ENCODE measurements at places on chromosomes 3 and 15.

DNA sequence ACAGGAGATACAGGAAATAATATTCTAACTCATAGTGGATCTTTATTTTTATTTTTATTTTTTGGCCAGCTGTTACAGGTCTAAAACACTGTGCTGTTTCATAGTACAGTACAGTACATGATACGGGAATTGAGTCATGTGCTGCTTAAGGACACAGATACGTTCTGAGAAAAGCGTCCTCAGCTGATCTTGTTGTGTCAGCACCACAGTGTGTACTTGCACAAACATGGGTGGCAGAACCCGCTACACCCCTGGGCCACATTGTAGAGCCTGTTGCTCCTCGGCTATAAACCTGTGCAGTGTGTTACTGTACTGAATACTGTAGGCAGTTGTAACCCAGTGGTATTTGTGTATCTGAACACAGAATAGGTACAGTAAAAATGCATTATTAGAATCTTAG lies 183.4 kb downstream of the OR4M2 start:
- DNase-seq = no peak

DNA sequence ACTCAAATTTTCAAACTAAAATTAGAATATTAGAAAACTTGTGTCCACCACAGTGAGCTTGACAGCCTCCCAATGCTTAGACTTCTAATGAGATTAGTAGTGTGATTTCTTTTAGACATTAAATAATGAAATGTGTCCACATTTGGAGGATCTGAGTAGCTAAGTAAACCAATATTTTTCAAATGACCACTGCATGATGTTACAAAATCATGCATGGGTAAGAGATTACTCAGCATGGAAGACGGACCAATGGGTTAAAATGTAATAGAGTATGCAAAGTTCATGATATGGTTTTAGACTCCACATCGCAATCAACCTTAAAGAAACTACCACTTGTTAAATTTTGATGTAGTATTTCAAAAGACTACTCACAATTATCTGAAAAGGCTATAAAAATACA lies 130.6 kb downstream of the IMPG2 start:
- no peak for DNase-seq

DNA sequence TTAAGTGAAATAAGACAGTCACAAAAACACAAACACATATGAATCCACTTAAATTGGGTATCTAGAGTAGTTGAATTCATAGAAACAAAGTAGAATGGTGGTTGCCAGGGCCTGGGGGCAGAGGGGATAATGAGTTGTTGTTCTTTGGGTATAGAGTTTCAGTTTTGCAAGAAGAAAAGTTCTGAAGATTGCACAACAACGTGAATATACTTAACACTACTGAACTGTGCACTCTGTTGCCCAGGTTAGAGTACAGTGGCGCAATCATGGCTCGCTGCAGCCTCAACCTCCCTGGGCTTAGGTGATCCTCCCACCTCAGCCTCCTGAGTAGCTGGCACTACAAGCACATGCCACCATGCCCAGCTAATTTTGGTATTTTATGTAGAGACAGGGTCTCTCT lies 14.9 kb downstream of the GRAMD2A start:
- peak; percentile 24 for DNase-seq

GRCh38 chr3:120013481-120013880 lies 80.8 kb downstream of the GSK3B start:
- DNase-seq = no peak

GRCh38 chr15:44130778-44131177 lies 64.3 kb downstream of the FRMD5 start:
- no peak for DNase-seq

DNA sequence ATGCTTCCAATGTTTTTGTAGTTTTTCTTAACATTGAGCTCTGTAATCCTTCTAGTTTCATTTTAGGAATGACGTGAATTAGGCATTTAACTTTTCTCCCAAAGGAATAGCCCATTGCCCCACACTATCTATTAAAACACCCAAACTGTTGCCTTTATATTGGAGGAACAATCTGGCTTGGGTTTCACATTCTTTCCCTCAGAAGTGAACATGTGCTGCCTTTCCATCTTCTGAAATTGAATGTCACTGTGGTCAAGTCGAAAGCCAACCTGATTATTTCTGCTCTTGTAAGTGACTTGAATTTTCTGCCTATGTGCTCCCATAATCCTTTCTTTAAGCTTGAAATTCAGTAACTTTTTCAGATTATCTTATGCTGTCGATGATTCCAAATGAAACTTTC lies 214.5 kb downstream of the SLC9A9 start:
- DNase-seq = no peak

DNA sequence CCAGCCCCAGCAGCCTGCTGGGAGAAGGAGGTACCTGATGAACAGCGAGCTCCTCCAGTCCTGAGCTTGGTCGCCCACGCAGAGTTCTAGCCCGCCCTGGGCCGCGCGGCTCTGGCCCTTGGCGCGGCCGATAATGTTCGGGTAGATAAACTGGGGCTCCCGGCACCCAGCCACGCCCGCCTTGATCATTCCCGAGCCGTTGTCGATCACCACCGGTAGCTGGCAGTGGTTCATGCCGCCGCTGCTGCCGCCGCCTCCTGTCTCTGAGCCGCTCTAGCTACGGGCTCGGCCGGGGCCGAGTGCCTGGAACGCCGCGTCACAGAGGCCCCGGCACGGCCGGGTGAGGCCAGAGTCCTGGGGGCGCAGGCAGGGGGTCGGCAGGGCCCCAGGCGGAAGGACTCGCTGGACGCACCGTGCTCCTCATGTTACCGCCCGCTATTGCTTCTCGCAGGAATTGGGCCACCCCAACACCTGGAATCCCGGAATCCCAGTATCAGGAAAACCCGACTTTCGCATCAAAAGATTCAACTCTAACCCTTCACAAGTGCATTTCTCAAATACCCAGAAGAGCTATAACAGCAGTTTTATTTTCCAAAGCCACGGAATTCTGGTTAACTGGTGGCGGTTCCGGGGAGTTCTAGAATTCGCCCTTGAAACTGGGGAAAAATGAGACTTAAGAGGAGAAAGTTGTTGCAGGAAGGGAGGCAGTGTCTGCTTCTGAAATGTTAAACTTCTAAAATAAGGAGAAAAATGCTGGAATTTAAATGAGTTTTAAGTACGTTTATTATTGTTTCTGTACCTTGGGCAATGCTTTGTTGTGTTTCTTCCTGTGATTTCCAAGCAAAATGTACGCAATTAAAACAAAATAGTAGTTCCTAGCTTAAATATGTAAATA lies at the start of gene ACTRT3:
Gene ACTRT3, minus strand, starts transcription at position 275 of the 895 bp plus-strand sequence. Its CDS starts 41 bp downstream, at position 234.
- DNase-seq = peak; percentile 91

DNA sequence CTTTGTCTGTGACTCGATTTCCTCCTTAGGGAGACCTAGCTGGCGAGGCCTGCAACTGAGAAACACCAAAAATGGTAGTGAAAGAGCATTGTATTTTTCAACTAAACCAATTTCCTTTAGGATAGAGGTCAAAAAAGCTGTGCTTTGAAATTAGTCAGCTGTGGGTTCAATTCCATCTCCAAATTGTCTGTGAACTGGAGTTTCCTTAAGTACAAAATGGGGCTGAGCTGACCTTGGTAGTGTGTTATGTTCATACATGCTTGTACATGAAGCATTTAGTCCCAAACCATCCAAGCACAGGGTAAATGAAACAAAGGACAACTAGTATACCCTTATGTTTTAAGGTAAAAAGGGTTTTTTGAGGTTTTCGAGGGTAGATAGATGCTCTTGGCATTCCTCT lies 99.3 kb downstream of the RARB start:
- no peak for DNase-seq

DNA sequence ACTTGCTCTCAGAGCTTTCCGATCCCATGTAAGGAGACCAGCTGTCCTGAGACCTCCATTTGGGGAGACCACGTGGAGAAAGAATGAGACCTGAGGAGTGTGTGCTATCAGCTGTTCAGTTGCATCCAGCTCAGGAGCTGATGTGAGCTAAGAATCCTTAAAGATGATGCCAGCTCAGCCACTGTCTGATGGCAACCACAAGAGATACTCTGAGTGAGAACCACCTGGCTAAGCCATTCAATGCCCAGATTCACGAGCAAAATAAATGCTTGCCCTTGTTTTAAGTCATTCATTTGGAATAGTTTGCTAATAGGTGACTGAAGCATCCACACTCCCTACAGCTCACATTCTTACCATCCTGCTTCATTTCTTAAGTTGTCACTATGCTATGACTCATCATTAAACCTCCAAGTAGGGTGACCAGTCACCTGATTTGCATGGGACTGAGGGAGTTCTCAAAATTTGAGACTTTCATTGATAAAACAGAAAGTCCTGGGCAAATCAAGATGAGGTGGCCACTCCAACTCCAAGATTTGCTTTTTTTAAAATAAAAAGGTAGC lies 56.4 kb downstream of the SPTSSB start:
- no peak for DNase-seq

DNA sequence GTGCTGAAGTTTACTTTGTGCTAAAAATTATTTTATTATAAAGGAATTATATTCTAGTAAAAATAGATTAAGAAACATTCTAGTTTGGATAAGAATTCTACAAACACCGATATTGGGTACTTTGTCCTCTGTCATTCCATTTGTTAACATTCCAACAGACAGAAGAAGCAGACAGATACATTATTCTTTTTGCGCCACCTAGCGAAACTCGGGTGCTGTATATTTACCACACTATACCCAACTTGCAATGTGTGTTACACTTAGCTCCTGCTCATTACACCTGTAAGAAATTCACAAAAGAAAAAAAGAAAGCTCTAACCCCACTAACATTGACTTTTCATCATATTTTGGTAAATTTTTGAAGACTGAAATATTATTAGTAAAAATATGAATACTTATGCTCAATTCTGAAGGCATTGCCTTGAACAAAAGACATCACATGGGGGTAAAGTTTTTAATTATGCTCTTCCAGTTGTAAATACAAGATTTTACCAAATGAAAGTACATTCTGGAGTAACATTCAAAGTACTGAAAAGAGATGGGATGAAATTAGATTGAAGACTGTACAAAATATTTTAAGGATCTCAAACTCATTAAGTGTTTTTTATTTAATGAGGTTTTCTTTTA lies 136.5 kb upstream of the MLF1 start:
- DNase-seq = no peak

- DNase-seq = no peak
These were observed 250.2 kb downstream of the ZNF385D start for GRCh38 chr3:21500834-21501233.

DNA sequence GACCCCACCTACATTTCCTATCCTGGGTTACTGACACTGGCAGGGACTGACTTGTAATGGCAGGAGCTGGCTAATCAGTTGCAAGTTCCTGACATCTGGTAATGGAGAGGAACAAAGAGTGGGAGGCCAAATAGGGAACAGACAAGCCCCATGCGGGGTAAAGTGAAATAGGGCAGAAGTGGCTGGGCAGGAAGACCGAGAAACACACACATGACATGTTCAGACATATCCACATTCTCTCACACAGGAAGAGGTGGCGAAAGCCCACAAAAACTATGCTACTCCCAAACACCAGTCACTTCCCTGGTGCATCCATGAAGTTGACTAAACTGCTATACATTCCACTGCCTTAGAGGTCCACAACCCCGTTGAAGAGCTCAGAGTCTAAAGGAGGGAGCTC lies 394.1 kb upstream of the TBL1XR1 start:
- DNase-seq = no peak

DNA sequence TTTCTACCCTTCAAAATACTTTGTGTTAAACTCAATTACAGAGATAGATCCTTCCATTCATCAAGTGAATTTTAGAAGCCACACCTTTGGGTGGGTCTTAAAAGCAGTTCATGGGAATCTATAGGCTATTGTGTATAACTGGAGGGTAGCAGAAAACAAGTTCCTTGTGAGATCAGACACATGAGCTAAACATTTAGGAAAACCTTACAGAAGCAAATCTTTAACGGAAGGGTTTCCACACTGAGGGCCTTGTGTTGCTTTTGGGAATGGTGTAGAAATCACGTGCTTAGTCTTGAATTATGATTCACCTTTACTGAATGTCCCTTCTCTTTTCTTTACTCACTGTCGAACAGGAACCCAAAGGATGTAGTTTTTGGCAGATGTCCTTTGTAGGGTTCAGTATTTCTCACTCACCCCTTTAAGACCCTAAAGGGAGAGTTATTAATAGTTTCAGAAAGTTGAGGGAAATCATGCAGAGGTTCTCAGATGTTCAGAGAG lies 257.3 kb upstream of the CTDSPL start:
- DNase-seq = no peak

DNA sequence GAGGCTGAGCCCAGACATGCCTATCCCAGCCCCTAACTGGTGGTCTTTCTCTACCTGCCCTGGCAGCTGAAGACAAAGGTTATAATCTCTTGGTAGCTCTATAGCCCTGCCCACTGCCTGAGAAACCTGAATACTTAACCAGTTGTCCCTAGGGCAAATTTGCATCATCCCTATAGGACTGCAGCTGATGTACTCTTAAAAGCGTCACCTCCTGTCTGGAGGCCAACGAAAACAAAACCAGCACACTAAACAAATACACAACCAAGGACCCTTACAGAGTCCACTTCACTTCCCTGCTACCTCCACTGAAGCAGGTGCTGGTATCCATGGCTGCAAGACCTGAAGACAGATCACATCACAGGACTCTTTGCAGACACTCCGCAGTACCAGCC lies 98.0 kb downstream of the KCNAB1 start:
- DNase-seq = no peak

GRCh38 chr15:89115547-89115946 lies 27.3 kb downstream of the ABHD2 start:
- no peak for DNase-seq
